ENCODE measurements at places on chromosomes 7 and 10. TPM values are rescaled to one million over a fixed set of nuclear protein-coding genes. Genes with fewer than 3 reads are reported as not detected.

DNA sequence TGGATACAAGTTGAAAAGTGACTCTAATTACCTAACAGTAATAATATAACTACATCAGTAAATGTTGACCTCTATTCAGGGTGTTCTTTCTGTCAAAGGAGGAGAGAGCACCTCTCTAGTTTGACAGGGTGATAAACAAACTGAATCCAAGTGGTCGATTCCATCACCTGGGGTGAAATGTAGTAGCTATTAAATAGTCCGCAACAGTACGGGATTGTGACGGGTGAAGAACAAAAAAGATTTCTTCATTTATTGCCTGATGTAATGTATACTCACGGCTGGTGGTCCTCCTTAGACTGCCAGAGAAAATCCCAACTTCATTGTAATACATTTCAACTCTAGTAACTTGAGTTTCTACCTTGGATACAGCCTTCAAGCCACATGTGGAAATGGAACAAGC lies 292.5 kb upstream of the CELF2 start:
- no peak overlapping the region for H3K4me3 ChIP-seq
- no peak overlapping the region for H3K27ac ChIP-seq
- H3K4me1 ChIP-seq, result no peaks in the 10 kb centered on the region

DNA sequence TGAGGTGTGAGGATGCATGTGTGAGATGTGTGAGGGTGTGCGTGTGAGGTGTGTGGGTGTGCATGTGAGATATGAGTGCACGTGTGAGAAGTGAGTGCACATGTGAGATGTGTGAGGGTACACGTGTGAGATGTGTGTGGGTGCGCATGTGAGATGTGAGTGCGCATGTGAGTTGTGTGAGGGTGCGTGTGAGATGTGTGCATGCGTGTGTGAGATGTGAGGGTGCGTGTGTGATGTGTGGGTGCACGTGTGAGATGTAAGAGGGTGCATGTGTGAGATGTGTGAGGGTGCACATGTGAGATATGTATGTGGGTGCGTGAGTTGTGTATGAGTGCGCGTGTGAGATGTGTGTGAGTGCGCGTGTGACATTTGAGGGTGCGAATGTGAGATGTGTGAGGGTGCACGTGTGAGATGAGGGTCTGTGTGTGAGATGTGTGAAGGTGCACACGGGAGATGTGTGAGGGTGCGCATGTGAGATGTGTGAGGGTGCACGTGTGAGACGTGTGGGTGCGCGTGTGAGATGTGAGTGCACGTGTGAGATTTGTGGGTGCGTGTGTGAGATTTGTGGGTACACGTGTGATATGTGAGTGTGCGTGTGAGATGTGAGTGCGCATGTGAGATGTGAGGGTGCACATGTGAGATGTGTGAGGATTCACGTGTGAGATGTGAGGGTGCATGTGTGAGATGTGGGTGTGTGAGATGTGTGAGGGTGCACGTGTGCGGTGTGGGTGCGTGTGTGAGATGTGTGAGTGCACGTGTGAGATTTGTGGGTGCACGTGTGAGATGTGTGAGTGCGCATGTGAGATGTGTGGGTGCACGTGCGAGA lies 30.5 kb downstream of the PPIF start:
- H3K4me3 ChIP-seq, result no peak overlapping the region
- peaks cover 61% of the 10 kb centered on the region for H3K4me1 ChIP-seq
- peaks cover 4% of the 10 kb centered on the region for H3K36me3 ChIP-seq
- peaks cover 9% of the 10 kb centered on the region for H3K27me3 ChIP-seq

DNA sequence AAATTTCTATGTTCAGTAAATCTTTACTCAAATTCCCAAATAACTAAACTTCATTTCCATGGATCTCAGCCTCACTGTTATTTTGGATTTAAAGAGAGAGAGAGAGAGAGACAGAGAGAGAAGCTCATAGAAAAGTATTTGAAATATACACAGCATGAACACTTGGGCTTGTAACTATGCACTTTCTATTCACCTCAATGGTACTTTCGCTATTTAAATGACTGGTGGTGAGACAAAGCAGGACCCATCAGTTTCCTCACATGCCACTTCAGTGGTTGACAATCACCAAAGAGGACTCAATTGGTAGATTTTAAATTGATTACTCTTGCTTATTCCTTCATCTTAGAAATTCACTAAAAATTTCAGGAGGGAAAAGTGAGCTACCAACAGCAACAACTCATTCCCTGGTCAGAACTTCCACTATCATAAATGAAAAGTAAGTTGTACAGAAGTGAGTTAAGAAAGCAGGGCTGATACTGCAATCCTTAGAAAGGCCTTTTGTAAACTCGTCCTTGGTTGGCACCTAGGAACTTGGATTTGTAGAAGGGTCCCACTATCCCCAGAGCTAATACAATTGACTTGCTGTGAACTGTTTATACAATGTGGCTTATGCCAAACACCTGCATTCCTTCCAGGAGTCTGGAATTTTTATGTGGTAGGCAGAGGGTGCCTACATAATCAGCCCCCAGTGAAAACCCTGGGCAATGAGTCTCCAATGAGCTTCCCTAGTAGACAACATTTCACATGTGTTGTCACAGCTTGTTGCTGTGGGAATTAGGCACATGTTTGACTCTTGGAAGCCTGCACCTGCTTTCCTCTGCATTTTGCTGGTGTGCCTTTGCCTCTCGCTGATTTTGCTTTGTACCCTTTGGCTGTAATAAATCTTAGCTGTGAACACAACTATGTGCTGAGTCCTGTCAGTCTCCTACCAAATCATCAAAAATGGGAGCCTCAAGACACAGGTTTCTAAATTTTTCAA lies 10.8 kb downstream of the ERLIN1 start:
- peaks cover 47% of the 10 kb centered on the region for H3K36me3 ChIP-seq
- peaks cover 15% of the 10 kb centered on the region for H3K4me1 ChIP-seq
- no peaks in the 10 kb centered on the region for H3K27me3 ChIP-seq
- no peak for DNase-seq
- H3K4me3 ChIP-seq, result no peak overlapping the region

DNA sequence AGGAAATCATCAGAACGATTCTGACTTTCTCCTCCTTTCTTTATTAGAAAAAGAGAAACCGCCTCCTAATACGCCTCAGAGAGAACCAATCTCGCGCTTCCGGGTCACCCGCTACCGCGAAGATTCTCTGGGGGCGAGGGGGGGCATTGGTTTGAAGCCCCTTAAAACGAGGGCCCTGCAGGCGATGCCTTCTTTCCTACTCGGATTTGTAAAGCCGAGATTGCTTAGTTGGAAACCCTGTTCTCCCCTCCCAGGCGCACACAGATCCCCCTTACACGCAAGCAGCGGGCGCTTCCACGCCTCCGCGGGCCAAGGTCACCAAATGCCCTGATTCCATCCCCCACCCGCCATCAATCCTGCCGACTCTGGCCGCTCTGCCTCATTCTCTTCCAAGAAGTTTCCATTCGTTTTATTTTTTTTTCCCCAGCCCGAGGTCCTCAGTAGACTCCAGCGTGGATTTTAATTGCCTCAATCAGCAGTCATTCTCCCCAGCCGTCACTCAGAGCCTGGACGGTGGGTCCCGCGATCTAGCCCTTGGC lies 1.1 kb upstream of the GAD2 start:
- no peak for DNase-seq
- H3K4me3 ChIP-seq, result no peak overlapping the region
- no peak overlapping the region for H3K27ac ChIP-seq
- peaks cover 5% of the 10 kb centered on the region for H3K36me3 ChIP-seq

DNA sequence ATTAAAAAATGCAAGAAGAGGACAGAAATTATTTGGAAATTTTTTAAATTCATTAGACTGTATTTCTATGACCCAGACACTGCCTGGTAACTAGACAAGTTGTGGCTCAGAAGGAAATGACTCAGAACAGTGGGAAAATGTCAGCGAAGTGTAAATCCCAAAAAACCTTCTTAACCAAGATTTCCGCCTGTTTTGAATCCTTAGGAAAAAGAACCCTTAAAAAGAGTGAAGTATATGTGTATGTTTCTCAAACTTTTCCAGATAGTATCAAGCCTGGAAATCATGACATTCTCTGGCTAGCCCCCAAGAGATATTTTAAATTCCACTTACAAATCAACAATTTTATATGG lies 42.7 kb upstream of the PLXNA4 start:
- H3K27me3 ChIP-seq, result peaks cover 11% of the 10 kb centered on the region
- H3K27ac ChIP-seq, result no peak overlapping the region
- peak; percentile 28 for DNase-seq
- no peak overlapping the region for H3K4me3 ChIP-seq

DNA sequence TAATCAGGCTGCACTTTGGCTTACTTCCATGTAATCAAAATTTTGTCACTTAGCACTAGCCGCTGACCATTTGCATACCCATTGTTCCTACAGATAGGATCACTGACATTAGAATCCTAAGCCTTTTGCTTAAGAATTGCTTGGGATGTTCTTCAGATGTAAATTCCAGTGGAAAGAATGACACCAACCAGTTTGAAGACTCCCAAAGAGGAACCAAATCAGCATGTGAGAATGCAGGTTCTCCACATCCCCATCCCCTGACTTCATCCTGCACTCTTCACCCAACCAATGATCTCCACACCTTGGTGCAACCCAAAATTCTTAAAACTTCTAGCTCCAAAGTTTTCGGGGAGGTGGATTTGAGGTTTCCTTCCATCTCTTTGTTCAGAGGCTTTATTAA lies 345.6 kb downstream of the GPAM start:
- no peak overlapping the region for H3K4me3 ChIP-seq
- H3K36me3 ChIP-seq, result no peaks in the 10 kb centered on the region
- no peaks in the 10 kb centered on the region for H3K4me1 ChIP-seq
- no peak for DNase-seq
- H3K27me3 ChIP-seq, result no peaks in the 10 kb centered on the region

GRCh38 chr10:51574248-51575048 lies 124.9 kb downstream of the CSTF2T start:
- H3K4me1 ChIP-seq, result 0 out of 2 replicates have a peak, but pooled peaks cover 5% of the 10 kb centered on the region
- no peak for DNase-seq
- no peaks in the 10 kb centered on the region for H3K36me3 ChIP-seq

DNA sequence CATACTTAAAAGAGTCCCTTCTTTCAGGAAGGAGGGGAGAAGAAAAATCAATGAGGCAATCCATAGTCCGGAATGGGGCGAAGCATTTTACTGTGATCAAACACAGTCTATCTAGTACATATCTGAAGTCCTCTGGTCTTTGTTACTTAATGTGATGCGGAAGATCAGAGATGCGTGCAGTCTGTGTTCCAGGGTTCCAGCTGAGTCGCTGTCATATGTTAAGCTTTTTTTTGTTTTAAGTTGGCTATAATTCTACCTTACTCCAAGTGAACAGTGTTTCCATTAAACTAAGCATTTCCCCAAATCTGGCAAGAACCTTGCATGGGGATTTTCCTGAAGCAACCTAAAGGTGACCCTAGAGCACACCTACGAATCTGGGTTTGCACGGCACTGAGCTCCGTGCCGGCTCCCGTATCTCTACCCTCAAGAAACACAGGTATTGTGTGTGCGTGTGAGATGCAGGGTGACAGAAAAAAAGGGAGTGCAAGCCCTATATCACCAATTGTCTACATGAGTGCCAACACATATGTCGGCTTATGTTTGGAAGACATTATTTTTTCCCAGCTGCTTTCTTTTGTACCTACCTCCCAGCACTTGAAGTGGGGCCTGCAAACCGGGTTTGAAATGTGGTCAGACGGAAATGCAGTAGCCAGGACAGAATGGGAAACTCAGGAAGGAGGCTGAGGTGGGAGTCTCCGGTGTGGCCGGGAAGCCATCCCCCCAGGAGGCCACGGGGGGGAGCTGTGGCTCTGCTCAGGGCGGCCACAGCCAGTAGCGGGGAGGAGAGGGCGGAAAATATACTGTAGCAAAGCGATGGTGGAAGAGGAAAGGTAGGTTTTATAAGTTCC lies 435.8 kb upstream of the MGMT start:
- H3K4me3 ChIP-seq, result no peak overlapping the region
- H3K36me3 ChIP-seq, result no peaks in the 10 kb centered on the region
- DNase-seq, result no peak
- H3K4me1 ChIP-seq, result no peaks in the 10 kb centered on the region

- no peaks in the 10 kb centered on the region for H3K36me3 ChIP-seq
- H3K4me1 ChIP-seq, result peaks cover 44% of the 10 kb centered on the region
- H3K27ac ChIP-seq, result peak overlapping the region; percentile 72
- peak; percentile 81 for DNase-seq
- H3K4me3 ChIP-seq, result peak overlapping the region; percentile 83
Measured at GRCh38 chr7:82805527-82805960, 357.1 kb downstream of the PCLO start.

GRCh38 chr10:62869958-62870357 lies 53.8 kb upstream of the EGR2 start:
- peaks cover 8% of the 10 kb centered on the region for H3K4me1 ChIP-seq
- DNase-seq, result no peak
- H3K36me3 ChIP-seq, result no peaks in the 10 kb centered on the region
- no peak overlapping the region for H3K27ac ChIP-seq

GRCh38 chr10:5291501-5292195 lies 73.1 kb upstream of the UCN3 start:
- H3K27me3 ChIP-seq, result peaks cover 3% of the 10 kb centered on the region
- H3K4me1 ChIP-seq, result peaks cover 36% of the 10 kb centered on the region
- H3K36me3 ChIP-seq, result no peaks in the 10 kb centered on the region
- peak overlapping the region; percentile 95 for H3K27ac ChIP-seq
- peak; percentile 78 for DNase-seq
- peak overlapping the region; percentile 75 for H3K4me3 ChIP-seq

DNA sequence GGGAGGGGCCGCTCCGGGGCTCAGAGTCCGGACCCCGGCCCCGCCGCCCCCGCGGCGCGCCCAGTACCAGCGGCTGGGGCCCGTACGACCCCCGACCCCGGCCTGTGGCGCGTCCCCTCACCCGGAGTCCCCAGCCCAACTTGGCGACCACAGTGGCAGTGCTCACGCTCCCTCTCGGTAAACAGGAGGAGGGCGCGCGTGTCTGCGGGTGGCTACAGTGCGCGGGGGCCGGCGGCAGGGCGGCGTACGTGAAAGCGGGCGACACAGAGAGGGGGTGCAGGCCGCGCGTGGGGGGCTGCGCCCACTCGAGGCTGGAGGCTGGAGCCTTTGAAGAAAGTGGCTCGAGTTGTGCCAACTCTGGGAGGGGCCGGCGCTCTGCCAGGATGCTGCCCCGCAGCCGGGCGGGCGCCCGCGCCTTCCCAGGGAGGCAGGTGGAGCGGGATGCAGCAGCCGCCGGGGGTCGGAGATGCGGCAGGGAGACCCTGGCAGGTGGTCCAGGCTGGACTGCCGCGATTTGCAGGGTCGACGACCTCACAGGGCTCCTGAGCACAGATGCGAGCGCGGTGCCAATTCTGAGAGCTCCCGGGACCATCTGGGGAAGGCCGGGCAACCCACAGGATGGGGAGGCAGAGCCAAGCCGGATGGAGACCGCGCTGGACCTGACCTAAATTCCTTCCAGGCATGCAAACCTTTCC lies 655 bp downstream of the PTPRE start:
- H3K4me1 ChIP-seq, result no peaks in the 10 kb centered on the region
- no peak overlapping the region for H3K4me3 ChIP-seq
- H3K36me3 ChIP-seq, result no peaks in the 10 kb centered on the region
- no peak overlapping the region for H3K27ac ChIP-seq

DNA sequence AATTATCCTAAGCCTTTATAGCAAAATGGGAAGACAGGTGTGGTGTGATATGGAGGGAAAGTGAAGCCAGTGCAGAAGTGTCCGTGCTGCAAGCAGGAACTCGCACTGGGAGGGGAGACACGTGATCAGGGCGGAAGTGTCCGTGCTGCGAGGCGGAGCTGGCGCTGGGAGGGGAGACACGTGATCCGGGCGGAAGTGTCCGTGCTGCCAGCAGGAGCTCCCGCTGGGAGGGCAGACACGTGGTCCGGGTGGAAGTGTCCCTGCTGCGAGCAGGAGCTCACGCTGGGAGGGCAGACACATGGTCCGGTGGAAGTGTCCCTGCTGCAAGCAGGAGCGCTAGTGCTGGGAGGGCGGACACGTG lies 40.5 kb upstream of the PRKAR1B start:
- H3K27me3 ChIP-seq, result peaks cover 4% of the 10 kb centered on the region
- peaks cover 22% of the 10 kb centered on the region for H3K36me3 ChIP-seq
- H3K4me3 ChIP-seq, result no peak overlapping the region
- H3K27ac ChIP-seq, result no peak overlapping the region

The ABI1 gene
- 45.9 TPM for total RNA-seq

The MYH16 gene
- total RNA-seq, result 0.19 TPM

The MSMB gene
- total RNA-seq, result not detected

The TRIM50 gene
- not detected for total RNA-seq
